ENCODE measurements at places on chromosomes 2 and 18. TPM values are rescaled to one million over a fixed set of nuclear protein-coding genes. Genes with fewer than 3 reads are reported as not detected.

TRIM43 gene
- total RNA-seq, result 1.4 TPM

RBM44 gene
- 23.4 TPM for total RNA-seq

PLGLB2 gene
- 1.7 TPM for total RNA-seq

SLC30A3 gene
- 160 TPM for total RNA-seq

IL1R2 gene
- total RNA-seq, result 2.7 TPM

RNF125 gene
- 2.0 TPM for total RNA-seq

LRRC30 gene
- not detected for total RNA-seq

CD302 gene
- total RNA-seq, result 18.3 TPM

CCDC150 gene
- 52.0 TPM for total RNA-seq

NOP58 gene
- 61.8 TPM for total RNA-seq

Data from testis (tissue), 5 donors.